ENCODE measurements at places on chromosomes 1 and 21. TPM values are rescaled to one million over a fixed set of nuclear protein-coding genes. Genes with fewer than 3 reads are reported as not detected.

GRCh38 chr1:234067581-234068337, 163.3 kb downstream of the SLC35F3 start:
- no peak for DNase-seq

- peak; percentile 8 for DNase-seq
Measured at GRCh38 chr1:69171248-69171647, 396.5 kb upstream of the LRRC7 start.

DNA sequence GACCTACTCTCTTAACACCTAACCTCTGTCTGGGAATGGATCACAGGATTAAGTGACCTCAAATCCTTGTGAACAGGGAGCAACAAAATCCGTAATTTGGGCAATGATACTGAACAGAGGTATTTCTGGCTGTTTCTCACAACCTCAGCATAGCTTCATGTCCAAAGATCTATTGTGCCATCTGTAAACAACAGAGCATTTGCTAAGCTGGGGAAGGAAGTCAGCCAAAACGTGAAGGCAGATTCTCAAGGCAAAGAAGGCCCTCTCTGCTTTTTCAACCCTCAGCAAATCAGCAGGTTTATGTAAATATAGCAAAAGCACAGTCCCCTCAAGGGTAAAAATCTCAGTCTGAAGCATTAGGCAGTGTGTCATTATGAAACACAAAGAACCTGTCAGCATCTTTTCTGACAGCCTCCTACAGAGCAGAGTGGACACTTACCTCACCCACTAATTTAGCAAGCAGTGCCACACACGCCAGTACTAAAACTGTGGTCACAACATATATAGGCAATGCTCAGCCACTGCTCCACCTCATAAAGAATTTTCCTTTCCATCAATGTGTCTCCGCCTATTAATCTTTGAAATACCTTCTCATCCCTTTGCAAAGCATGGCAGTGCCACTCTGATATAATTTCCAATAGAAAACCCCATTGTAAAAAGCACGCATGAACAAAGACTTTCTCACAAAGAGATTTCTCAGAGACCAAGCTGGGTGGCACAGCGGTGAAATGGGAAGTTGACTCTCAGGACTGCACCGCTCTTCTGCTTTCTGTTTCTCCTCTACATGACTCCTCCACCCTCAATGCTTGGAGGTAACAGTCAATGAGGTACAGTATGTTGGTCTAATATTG, 188.0 kb downstream of the RERE start:
- DNase-seq: peak; percentile 61

DNA sequence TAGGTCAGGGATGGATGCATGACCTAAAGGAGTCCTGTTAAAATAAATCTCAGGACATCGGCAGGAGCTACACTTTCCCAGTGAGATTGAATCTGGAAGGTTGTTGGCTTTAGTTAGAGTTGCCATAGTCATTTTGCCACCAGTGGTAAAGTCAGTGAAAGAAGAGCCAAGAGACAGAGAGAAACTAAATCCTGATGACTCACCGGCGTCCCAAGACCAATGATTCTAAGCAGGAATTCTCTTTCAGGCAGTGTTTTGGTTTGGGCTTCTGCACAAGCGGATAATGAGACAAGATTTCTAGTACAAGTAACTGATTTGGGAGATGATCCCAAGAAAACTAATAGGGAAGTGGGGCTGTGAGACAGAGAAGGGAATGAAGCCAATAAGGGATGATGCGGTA, 88.8 kb upstream of the ETS2 start:
- DNase-seq: no peak

DNA sequence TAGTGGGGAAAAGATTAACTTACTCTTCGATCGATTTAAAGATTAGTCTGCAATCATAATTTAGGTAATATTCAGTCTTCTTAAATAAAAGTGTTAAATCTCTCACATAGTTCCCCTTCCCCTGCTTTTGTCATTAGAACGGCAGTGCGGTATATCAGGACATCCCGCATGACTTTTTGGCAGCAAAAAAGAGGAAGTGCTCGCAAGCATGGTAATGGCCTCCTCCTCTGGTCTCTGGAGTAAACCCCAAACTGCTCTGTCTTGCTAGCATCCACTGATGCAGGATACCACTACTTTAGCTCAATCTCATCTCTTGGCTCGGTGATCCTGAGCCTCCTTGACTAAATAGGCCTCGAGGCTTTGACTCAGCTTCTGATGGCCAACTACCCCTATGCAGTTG, 78.7 kb upstream of the VAV3 start:
- DNase-seq: no peak

DNA sequence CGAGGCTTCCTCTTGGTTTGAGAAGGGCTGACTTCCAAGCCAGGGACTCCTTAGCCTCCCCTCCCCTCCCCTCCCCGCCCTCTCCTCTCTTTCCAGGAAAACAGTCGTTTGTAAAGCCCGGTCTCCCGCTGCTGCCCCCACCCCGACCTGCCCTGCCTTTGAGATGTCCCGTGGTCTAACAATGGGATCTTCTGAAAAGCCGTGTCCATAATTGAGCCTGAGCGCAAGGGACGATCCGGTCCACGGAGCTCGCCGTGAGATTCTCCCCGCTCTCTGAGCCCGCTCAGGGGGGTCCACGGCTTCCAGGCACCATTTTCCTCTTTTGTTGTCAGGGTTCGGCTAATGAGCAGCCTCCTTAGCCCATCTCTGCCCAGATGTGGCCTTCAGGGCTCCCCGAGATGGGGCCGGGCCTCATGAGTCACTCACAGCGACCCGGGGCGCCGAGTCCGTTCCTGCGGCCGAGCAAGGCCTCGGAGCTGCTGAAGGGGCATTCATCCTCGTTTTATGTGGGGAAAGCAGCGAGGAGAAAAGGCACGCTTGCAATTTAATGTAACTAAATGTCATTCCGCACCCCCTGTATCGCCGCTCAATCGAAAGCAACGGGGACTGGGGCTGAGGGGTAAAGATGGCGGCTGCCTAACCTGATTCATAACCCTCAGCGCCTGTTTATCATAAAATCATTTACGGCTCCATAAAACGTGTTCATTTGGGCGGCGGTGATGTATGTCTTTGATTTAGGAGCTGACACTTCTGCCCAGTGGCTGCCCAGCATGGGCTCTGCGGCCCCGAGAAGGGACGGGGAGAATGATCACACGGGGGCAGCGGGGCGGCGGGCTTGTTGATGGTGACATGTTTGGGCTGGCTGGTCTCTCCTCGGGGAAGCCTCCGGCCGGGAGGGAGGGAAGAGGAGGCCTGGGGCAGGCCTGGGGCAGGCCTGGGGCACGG, 232.6 kb upstream of the C1orf174 start:
- DNase-seq: no peak

DNA sequence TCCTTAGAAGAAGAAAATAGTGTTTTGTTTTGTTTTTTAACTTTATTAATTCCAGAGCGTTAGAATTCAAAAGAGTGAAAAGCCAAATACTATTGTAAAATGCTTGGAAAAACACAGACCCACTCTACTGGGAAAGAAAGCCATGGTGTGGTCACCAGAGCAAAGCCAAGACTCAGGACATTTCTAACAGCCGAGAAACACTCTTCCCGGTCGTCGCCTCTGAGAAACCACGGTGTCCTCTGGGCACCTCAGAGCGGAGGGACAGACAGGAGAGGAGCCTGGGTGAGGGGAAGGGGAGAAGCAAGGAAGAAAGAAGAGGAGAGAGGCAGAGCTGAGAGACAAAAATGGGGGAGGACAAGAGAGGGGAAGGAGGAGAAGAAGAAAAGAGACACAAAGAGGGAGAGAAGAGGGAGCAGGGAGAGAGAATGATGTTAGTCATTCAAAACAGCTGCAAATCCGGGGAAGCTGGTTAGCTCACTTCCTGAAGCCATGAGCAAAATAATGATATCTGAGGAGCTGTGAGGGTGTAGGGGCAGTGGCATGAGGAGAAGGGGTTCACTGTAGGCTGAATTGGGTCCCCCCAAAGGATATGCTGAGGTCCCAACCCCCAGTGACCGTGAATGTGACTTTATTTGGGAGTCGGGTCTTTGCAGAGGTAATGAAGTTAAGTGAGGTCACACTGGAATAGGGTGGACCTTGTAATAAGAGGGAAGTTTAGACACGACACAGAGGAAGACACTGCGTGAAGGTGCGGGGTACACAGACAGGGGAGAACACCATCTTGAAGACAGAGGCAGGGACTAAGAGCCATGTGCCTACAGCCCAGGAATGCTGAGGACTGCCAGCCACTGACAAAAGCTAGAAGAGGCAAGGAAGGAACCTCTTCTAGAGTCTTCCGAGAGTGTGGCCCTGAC, 58.2 kb upstream of the DMRTB1 start:
- DNase-seq: no peak

GRCh38 chr1:75668813-75669212, 55.7 kb upstream of the ACADM start:
- no peak for DNase-seq

Gene GPR37L1
- not detected for total RNA-seq

Gene KHDRBS1
- total RNA-seq: 53.8 TPM

Gene LAMC1
- 564 TPM for total RNA-seq

Gene OR2L8
- not detected for total RNA-seq

Gene TRIM63
- total RNA-seq: 1.5 TPM

Gene NUDT4B
- total RNA-seq: 72.0 TPM

Gene COG2
- total RNA-seq: 15.7 TPM

Gene VASH2
- total RNA-seq: 0.90 TPM

Gene RCSD1
- 0.57 TPM for total RNA-seq

Gene CHD5
- total RNA-seq: 0.09 TPM
